ENCODE measurements at places on chromosomes 7 and 10.

DNA sequence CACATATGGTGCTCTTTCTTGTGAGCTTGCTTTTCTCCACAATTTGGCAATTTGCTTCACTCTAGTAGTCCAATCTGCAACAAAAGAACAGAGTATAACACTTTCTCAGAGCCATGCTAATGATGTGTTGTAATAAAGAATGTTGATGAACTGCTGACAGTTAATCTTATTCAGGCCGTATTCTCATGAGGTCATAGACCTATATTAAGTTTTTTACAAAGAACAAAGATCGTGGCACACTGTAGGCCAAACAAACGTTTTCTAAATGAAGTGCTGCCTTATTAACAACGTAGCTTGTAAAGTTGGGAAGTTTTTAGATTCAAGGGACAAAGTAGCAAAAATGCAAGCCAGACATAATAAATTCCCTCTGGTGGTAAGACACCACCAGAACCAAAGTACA lies 160.1 kb downstream of the GALNT11 start:
- no peak for DNase-seq

GRCh38 chr7:37719077-37719476 lies 35.5 kb downstream of the GPR141 start:
- no peak for DNase-seq

- DNase-seq = no peak
Observed at GRCh38 chr10:114103284-114103683, 59.6 kb downstream of the ADRB1 start.

GRCh38 chr7:149669121-149669818 lies 104.1 kb downstream of the ZNF467 start:
- no peak for DNase-seq

DNA sequence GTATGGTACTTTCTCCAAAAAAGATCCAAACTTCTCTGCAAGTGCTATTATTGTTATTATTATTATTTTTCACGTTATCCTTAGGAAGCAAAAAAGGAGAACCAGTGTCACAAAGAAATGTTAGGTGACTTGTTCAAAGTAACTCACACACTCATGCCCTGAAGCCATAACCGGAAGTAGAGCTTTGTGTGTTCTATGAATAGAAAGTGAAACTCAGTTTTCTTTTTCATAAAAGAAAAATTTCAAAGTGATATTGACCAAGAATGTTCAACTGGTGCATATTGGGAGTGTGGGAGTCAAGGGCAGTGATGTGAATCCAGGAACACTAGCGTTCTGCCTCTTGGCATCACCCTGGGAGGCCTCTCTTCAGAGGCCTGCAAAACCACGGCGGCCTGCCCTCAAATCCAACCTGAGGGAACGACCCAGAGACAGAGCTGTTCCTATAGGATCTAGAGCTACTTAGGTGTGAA lies 106.1 kb downstream of the PRKCQ start:
- DNase-seq = no peak

- no peak for DNase-seq
Observed at GRCh38 chr10:71083716-71083975, 128.7 kb upstream of the UNC5B start.

DNA sequence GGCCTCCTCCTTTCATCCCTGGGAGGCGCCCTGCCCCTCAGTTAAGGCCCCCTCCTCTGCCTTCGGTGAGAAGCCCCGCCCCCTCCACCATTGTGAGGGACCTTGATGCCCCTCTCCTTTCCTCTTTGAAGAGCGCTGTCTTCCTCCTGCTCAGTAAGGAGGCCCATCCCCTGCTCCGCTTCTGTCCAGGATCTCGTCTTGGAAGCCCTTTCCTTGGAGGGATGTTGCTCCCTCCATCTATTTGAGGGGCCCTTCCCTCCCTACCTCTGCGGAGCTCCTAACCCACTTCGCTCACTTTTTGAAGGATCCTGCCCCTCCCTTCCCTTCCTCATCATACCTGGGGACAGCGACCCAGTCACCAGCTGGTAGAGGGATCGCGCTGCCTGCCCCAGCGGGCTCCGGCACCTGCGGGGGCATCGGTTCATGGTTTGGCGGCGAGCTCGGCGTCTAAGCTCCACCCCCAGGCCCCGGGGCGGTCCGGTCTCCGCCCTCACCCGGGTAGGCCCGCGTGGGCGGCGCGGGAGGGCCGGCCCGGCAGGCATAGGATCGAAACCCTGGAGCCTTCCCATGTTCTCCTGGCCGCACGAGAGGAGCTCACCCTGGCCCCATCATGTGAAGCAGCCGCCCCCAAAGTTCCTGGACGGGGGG lies 4.1 kb downstream of the KCNIP2 start:
- DNase-seq = peak; percentile 47

DNA sequence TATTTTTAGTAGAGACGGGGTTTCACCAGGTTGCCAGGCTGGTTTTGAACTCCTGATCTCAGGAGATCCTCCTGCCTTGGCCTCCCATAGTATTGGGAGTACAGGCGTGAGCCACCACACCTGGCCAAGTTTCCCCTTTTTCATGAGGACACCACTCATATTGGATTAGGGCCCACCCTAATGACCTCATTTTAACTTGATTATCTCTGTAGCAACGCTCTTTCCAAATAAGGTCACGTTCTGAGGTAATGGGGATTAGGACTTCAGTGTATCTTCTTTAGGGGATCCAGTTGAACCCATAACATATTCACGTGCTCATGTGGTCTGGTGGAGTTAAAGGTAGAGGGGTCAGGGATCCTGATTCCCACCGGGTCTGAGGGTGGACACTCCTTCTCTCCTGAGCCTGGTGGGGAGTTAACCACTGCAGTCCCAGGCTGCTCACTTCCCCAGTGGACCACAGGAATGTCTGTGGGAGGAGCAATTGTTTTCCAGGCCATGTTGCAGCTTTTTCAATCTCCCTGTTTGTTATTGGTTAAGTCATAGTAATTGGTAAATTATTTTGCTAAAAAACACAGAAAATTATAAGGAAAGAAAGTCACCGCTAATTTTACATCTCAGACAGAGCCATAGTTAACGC lies 130.5 kb downstream of the GRK5 start:
- no peak for DNase-seq

- no peak for DNase-seq
Observed at GRCh38 chr10:35728341-35728740, 86.2 kb upstream of the FZD8 start.

GRCh38 chr10:97765201-97765600 lies 6.6 kb downstream of the SFRP5 start:
- DNase-seq = no peak

DNA sequence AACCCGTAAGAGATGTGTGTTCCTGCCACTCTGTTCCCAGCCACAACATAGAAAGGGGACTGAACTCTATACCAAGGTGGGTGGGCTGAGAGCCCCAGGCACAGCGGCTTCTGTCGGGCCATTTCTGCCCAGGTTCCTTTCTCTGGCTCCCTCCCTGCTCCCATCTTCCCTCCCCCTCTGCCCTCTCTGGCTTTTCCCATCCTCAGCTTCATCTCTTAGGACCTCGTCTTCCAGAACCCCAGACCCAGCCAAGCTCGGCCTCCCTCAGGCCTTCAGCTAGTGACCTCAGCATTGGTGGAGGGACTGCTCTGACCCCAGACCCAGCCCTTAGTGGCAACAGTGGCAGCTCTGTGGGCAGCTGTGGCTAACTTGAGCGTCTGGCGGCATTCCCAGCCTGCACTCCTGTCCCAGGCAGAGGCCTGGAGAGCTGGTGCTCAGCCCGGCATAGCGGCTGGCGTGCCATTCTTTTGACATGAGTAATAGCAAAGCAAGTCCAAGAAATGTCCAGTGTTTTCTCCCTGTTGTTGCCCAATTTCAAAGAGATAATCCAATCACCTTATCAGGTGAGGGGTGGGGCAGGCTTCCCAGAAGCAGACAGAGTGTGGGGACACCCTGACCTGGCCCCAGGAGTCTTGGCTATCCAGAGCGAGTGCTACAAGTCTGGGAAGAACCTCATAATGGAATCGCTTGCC lies 15.9 kb downstream of the PTPRE start:
- no peak for DNase-seq

- no peak for DNase-seq
Observed at GRCh38 chr10:110486680-110487410, 10.9 kb upstream of the DUSP5 start.

GRCh38 chr7:140358412-140359051 lies 39.8 kb downstream of the SLC37A3 start:
- no peak for DNase-seq

DNA sequence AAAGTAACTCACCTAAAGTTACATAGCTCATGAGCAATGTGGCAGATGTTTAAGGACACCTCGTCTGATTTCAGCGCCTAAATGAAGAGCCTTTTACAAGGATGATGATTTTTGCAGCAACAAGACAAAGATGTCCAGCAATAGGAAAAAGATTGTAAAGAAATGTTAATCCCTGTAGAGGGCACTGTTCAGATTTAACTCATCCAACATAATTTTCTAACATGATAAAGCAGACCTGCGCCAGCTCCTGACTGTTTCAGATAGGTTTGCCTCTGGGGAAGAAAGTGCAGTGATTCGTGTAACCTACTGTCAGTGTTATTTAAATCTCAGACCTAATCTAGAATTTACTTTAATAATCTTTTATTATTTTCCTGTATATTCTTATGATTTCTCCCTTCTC lies 595.2 kb downstream of the AUTS2 start:
- DNase-seq = no peak

GRCh38 chr10:69574571-69574978 lies 1.4 kb upstream of the NEUROG3 start:
- no peak for DNase-seq

- no peak for DNase-seq
Observed at GRCh38 chr7:135509589-135509838, 388 bp downstream of the CNOT4 start.

DNA sequence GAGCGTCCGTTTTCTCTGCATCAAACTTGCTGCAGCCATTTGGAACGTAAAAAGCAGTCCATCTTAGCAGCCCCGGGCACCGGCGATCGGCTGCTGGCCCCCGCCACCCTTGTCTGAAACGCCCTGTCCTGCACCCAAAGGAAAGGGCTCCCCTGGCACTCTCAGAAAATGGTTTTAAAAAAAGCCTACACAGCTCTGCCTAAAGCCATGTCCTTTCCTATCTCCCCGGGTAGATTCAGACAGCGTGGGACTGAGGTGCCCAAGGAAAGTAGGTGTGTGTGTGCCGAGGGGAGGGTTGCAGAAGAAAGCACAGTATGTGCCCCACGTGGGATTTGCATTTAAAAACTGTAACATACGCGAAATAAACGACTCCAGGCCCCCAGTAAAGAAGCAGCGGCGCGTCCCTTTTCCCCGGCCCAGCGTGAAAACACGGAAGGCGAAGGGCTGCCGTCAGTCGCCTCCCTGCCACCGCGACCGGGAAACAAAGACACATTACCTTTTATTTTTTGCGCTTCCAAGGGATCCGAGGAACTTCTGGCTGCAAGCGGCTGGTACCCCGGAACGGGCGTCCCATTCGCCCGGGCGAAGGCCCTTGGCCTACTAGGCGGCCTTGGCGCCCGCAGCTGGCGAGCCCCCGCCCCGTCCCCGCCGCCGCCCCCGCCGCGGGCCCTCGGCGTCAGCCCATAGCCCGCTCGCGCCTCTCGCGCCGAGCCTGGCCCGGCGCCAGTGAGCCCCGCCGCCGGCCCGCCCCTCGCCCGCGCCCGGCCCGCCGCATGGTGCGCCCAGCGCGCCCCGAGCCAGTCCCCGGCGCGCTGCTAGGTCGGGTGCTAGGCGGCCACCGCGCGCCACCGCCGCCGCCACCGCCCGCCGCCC lies 304.6 kb downstream of the PRPF18 start:
- no peak for DNase-seq

- DNase-seq = no peak
Observed at GRCh38 chr10:6778992-6779701, 199.1 kb upstream of the PRKCQ start.

DNA sequence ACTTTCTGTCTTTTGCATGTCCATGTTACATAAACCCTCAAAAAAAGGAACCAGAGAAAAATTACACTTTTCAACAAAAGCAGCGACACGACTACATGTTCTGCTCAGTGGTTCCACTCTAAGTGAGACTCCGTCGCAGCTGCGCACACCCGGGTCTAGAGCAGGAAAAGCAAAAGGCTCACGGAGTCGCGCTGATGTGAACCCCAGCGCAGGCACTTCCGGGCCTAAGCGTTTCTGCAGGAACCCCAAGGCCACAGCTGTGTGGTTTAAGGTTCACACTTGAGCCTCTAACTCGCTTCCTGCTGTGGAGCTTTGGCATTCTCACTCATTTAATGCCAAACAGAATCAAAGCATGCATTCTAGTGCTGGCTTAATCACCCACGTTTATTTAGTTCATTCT lies 240.3 kb downstream of the DNAJB6 start:
- DNase-seq = no peak

DNA sequence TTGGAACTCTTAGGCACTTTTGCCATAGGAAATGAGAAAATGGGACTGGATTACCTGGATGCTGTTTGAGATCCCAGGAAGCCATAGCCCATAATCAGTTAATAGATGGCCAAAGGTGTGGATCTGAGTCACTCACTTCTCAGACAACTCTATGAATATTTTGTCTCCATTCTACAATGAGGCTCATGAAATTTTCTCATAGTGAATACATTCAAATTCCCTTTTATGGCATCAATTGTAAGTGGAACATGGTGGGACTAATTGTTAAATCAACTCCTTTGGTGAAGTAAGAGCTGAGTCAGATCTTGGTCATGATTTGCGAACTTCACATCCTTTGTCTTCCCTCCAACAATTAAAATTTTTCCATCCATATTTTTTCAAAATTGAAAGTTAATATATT lies 222.1 kb downstream of the ARL4A start:
- no peak for DNase-seq

DNA sequence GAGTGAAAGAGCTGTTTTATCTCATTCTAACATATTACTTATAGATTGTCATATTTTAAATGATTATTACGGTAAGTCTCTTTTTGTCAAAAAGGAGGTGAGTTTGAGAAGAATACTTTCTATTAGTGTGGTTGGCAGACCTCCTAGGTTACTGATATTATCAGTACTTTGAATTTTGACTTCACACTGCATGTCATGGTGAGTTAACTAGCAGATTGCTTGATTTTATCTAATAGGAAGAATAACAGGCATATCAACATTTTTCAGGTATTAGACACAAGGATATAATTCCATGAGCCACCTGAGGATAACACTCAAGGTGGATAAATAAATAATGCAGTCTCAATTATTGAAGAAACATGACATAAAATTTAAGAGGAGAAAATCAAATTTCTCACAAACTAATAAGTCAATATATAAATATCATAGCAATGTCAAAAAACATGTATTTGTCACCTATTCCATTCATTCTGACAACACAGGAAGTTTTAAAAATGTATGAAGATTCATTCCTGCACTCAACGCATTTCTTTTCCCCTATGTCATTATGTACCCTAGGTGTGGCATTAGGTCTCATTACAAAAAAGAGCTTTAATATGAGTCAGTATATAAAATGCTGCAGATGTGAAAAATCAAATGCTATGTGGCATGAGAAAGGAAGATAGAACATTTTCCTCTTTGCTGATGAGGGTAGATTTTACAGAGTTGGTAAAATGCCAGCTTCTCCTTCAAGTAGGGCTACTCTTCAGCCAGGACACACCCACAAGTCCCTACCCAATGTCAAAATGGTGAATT lies 1621.6 kb downstream of the REEP3 start:
- no peak for DNase-seq

All from activated T-helper 1 cell treated with Interleukin-2 at 50 U/mL for 16 hours (primary cell).